ENCODE measurements at places on chromosomes 3 and 15.

DNA sequence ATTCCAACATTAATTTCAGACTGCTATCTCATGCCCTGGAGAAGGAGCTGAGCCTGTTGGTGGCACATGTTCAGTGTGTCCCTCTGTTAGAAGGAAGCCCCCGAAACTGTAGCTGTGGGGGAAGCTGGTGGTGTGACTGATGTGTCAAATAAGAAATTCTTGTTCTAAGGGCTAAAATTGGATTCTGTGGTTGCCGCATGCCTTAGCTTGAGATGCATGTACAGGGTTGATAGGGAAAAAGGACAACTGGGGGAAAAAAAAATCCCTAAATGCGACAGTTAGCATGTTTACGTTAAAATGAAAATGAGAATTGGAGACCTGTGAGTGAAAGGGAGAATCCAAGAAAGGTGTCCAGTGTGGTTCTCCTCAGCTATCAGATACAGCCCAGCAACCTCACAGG lies 58.6 kb downstream of the MED12L start:
- DNase-seq: no peak

GRCh38 chr3:167973046-167973445 lies 122.7 kb downstream of the GOLIM4 start:
- no peak for DNase-seq

GRCh38 chr3:66620296-66620695 lies 119.5 kb upstream of the LRIG1 start:
- DNase-seq: no peak

GRCh38 chr3:57335283-57335938 lies 42.9 kb upstream of the ASB14 start:
- DNase-seq: no peak

GRCh38 chr3:4398120-4398940 lies 68.7 kb downstream of the SUMF1 start:
- no peak for DNase-seq

DNA sequence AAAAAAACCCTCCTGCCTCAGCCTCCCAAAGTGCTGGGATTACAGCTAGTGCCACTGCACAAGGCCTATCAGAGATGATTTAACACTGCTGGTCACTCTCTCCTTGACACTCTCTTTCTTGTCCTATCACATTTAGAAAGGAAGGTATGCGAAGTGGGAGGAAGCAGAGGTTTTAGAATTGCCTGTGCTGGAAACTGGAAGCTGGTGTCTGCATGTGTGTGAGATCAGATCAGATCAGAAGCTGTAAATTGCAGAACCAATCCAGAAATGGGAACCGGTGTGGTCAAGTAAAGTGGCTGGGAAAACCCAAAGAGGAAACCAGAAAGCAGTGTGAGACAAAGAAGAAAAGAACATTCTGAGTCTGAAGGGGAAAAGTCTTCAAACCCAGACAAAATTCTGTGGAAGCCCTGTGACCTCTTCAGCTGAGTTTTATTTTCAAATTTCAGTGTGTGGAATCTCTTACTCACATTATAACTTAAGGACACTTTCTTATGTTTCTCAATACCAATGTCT lies 2.8 kb downstream of the EFHB start:
- no peak for DNase-seq

DNA sequence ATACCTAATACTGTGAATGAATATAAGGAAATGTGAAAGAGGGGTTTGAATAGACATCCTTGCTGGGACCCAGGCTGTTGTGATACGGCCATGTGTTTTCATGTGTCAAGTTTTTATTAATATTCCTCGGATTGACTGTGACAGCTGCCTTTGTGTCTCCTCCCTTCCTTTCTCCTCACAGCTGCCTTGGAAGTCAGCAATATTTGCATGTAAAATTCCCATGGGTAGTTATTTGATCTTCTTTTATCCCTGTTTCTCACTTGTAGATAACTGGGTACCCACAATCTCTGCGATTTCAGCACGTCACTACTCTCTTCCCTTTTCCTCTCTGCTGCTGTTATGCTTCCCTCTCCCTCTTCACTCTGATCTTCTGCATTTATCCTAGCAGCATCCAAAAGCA lies 9.4 kb downstream of the GPR156 start:
- no peak for DNase-seq

- no peak for DNase-seq
Measured at GRCh38 chr3:24166515-24166914, 221.4 kb downstream of the NR1D2 start.

DNA sequence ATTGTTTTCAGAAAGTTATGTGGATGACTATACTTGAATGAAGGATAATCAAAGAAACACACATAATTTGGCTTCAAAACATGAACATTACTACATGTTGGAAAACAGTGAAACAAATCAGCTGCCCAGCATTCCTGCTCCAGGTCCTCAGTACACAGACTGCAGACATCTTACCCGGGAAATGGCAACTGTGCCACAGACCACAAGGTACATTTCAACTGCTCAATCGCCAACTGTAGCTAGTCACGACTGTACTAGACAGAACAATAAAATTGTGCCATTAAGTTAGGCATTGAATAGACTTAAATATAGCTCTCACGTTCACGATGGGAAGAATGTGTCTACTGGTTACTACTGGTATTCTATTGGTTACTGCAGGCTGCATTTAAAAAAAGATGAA lies 5.0 kb downstream of the NAA50 start:
- DNase-seq: no peak

- DNase-seq: no peak
Measured at GRCh38 chr3:46440531-46441294, 24.0 kb downstream of the LTF start.

- DNase-seq: no peak
Measured at GRCh38 chr3:171213178-171213577, 186.7 kb upstream of the SLC2A2 start.

GRCh38 chr3:5226783-5227182 lies 39.3 kb downstream of the EDEM1 start:
- no peak for DNase-seq

- DNase-seq: no peak
Measured at GRCh38 chr3:143482106-143483088, 362.8 kb downstream of the CHST2 start.

DNA sequence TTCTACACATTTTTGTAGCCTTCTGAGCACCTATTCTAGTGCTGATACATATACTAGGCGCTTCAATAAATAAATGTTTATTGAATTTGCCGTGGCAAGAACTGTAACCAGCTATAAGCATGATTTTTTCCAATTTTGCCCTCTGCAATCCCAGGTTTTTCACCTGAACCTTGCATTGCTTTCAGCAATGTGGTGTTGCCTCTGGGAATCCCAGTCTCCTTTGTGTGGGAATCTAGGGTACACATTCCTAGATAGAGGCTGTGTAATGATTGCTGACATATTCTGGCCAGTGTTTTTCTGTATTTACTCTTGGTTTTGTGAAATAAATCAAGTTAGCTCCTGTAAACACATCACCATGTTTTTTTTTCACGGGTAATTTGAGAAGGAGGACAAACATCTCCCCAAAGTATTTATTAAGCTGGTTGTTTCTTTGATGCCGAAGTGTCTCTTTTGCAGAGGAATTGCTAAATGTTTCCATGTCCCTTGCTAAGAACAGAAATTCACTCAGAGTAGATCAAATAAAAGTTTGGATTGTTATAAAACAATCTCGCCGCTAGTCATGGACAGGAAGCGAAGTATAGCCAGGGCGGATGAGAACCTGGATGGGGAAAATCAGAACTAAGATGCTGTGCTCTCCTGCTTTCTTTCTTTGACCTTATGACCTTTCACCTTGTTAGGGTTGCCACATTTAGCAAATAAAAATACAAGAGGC lies 1.2 kb downstream of the CFAP91 start:
- no peak for DNase-seq

GRCh38 chr3:126364731-126365301 lies 7.6 kb upstream of the KLF15 start:
- no peak for DNase-seq

DNA sequence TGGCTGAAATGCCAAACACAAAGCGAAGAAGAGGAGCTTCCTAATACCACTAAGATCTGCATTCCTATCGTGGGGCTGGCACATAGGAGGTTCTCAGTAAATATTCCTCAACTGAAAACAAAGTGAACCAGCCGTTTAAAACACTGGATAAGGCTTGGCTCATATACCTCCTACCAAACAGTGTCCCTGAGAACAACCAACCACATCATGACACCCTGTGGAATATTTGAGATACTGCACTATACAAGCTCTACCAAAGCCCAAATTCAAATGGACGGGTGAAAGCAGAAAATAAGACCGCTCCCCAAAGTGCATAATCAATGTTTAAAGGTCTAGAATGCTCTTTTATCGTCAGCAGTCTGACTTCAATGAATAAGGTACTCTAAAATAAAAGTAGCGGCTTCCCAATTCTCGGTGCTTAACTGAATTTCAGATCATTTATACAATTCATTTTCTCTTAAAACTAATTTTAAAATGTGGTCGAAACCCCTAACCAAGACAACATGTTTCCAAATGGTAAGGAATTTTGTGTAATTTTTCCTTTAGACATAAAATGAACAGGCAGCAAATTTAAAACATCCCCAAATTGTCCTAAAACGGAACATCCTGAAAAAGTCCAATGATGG lies 425.8 kb downstream of the ERC2 start:
- no peak for DNase-seq

DNA sequence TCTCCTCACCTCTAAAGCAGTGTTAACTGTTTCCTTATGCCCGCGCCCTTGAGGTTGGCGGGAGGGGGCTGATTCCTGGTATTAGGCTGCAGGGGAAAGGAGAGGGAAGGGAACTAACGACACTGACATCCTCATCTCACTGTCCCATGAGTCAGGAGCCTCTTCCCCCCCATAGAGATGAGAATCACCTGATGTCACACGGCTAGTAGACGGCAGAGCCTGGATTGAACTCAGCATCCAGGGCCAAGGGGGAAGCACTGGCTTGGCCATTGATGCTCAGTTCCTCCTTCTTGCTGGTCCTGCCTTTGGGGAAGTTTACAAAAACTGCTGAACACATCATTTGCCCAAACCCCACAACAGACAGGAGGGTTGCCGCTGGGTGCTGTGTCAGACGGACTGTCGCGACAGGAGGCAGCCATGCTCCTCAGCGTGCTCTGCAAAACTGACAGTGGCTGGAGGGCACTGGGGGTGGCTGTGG lies 38.5 kb downstream of the IDH2 start:
- DNase-seq: no peak

GRCh38 chr15:23422099-23422945 lies 24.7 kb downstream of the GOLGA6L2 start:
- no peak for DNase-seq

DNA sequence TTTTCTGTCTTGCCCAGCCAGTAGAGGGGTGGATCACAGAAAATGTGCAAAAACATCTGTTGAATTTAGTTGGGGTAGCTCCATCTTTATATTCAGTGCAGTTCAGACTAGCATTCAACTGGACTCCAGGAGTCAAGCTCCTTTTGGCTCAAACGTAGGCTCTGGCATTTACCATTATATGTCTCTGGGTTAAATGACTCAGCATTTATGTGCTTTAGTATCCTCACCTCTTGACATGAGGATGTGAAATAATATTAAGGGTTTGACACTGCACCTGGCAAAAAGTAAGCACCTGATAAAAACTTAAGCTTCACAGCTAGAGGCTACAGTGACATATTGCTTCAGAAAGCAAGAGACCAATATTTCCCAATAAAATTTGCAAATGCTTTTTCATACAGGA lies 14.8 kb downstream of the PRC1 start:
- no peak for DNase-seq

GRCh38 chr15:98730860-98731711 lies 82.7 kb downstream of the IGF1R start:
- DNase-seq: no peak

- DNase-seq: no peak
Measured at GRCh38 chr15:43988900-43989299, 162.1 kb downstream of the WDR76 start.

GRCh38 chr3:89571707-89572106 lies 464.3 kb downstream of the EPHA3 start:
- no peak for DNase-seq

DNA sequence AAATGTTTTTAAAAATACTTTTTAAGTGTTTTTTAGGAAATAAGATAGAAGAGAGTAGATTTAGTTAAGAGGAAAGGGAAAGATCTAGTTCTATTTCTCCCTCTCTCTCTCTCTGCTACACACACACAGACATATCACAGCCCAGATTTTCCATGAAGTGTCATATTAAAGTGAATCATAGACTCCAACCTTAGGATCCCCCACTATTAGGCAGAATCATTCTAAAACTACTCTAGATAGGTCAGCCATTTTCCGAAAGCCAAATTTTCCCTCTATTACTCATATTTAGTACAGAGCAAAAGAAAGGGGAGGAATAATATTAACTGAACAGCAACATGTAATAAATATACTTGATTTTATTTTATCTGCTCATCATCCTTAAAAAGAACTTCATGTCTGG lies 45.1 kb upstream of the RSL24D1 start:
- DNase-seq: no peak

- no peak for DNase-seq
Measured at GRCh38 chr3:127475975-127476705, 114.4 kb downstream of the TPRA1 start.

DNA sequence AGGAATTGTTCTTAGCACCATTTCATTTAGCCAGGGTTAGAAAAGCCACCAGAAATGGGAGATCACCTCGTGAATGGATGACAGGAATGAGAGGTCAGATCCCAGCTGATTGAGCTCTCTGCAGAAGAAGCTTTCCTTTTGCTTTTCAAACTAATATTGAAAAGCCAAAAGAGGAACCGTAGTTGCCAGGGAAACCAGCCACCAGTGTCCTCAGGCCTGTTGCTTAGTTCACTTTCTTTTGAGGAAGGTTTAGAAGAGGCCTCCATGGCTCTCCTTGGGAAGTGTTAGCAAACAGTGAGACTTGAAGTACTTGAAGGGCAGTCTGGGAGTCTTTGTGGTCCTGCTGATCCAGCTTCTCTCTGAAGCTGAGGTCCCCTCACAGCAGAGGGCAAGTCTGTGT lies 7.4 kb upstream of the CCK start:
- no peak for DNase-seq

- no peak for DNase-seq
Measured at GRCh38 chr3:175713268-175713667, 854.1 kb downstream of the NAALADL2 start.

- no peak for DNase-seq
Measured at GRCh38 chr15:93286446-93286845, 197.4 kb upstream of the RGMA start.

- DNase-seq: no peak
Measured at GRCh38 chr3:189563853-189564563, 67.2 kb upstream of the TP63 start.

GRCh38 chr3:139121513-139122220 lies 77.0 kb upstream of the PRR23C start:
- no peak for DNase-seq

GRCh38 chr15:90188914-90189748 lies 12.0 kb upstream of the SEMA4B start:
- DNase-seq: no peak

DNA sequence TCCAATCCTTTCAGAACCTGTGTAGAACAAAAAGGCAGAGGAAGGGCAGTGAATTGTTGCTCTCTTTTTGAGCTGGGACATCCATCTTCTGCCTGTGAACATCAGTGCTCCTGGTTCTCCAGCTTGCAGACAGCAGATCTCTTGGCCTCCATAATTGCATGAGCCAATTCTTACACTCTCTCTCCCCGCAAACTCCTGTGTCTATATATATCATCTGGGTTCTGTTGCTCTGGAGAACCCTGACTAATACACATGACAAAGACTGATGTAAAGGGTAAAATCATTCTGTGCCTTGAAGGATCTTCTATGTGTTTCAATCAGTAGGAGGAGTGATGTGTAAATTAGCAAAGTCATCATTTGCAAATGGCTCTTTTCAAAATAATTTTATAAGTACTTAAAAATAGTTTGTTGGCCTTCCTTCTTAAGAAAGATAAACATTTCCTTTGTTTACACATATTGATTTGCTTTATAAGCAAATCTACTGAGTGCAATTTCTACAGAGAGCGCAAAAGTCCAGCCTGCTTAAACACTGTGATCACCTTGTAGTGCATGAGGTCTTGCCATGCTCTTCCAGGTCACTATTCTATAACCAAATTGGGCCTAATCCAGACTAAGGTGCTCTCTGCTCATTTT lies 154.9 kb upstream of the ANKRD28 start:
- DNase-seq: no peak
